ENCODE measurements at places on chromosomes 11 and 22.

DNA sequence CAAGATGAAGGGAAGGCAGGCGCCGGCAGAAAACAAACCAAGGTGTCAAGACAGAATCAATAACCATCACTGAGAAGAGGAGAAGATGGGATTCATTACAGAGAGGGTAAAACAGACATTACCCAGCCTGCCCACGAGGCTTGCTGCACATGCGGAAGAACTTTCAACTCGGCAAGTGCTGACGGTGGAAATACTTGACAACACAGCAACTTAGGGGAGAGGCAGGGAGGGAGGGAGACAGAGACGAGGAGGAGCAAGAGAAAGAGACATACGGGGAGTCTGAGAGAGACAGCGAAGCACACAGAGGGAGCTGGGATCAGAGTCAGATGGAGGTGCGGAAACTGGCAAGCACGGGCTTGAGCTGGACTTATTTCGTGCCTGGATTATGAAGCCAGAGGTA lies 129.3 kb upstream of the NECTIN1 start:
- no peak for DNase-seq

DNA sequence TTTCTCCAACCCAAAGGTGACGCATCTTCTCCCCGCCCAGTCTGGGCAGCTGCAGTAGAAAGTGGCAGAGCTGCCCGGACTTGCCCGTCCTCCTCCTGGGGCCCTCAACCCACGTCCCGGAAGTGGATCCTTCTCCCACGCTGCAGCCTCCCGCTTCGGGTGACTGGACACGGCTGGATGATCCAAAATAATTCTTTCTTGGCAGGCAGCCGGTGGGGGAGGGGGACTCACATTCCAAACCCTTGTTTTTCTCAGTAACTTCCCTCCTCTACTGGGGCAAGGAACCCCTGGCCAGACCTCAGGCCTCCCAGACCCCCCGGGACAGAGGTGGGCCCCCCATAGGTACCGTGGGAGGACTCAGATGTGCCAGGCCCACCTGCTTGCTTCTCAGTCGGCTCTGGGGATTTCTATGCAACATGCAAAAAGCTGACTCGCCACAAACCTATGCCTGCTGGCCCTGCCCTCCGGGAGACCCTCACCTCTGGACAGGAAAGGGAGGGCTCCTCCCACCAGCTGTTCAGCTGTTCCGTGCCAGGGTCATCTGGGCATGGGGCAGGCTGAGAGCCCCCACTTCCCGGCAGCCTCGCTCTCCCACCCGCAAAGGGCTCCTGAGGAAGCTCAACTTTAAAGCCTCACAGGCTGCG lies 1.4 kb downstream of the PLXNB2 start:
- DNase-seq = peak; percentile 45

DNA sequence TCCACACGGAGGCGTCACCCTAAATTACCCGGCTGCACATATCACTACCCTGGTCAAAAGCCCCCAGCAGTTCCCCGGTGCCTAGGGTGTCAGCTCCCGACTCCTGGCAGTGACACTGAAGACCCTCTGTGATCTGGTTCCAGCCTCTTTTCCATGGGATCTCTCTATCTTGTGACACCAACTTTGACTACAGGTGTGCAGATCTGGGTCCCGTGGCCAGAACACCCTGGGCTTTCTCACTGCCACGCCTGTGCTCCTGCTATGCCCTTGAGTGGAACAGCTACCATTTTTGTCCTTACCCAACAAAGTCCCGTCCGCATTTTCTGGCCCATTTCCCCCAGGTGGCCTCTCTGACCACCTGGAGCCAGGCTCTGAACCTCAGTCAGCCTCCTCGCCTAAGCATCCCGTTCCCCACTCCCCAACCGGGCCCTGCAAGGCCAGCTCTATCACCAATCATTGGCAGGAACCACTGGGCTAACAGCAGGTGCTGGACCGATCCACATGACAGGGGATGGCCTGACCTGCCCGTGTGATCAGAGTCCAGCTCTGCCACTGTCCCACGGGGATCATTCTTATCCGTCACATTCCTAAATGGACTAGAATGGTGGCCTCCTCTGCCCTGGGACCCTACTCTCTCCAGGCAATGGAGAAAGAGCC lies 20.7 kb upstream of the CBX7 start:
- DNase-seq = no peak

DNA sequence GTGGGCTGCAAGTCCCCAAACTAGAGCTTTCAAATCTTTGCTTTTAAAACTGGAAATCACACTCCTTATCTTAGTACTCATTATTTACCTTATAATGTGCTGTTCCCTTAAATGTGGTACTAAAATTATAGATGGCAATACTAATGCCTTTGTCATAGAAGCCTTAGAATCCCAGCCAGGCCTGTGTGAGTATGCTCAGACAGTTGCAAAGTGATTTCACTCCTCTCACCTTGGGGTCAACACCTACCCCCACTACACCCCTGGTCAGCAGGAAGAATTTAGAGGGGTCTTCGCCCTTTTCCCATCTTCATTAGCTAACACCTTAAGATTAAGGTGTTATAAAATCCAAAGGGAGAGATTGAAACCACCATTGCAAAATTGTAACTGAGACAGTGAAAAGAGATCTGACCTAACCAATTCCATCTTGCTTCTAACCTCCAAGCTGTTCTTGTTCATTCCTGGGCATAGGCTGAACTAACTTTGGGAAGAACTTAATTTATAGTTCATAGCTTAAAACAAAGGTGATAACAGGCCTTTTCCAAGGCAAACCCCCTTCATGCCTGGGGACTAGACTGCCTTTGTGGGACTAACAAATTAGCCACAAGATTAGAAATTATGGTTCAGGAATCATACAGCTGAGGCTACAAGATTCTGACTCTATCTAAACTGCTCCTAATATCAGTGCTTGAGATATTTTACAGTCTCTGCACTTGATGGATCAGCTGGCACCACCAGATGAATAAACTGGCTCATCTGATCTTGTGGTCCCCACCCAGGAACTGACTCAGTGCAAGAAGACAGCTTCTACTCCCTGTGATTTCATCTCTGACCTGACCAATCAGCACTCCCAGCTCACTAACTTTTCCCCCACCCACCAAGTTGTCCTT lies 10.4 kb upstream of the MRPL17 start:
- no peak for DNase-seq

- DNase-seq = no peak
Measured at GRCh38 chr11:24559315-24559714, 62.5 kb downstream of the LUZP2 start.

DNA sequence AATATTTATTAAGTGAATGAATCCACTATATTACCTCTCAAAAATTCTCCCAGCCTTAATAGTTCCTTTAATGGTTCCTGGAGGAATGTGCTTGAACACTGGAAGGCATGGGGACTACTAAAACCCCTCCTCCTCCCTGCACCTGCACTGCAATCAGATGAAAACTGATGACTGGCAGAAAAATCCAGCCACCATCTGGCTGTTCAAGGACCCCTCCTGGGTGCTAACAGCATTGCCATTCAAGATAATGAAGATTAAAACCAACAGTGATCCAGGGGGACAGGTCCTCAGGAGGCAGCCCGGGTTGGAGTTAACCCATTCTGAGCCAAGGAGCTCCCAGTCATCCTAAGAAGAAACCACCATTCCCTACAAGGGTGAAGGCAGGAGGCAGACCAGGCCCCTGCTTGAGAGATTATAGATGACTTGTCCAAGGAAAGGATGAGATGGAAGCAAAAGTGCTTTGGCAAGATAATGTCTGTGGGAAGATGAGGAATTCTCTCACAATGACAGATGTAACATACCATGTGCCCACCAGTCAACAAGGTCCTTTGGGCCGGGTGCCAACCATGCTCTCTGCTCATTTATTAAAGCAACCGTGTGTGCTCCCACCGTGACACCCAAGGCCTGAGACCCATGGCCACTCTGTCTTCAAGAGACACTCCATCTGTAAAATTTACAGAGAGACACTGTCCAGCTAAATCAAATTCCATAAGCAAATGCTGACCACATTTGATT lies 90.6 kb downstream of the LARGE1 start:
- no peak for DNase-seq

- peak; percentile 87 for DNase-seq
Measured at GRCh38 chr22:39148727-39149535, 3.5 kb downstream of the CBX7 start.

GRCh38 chr11:44011797-44012196 lies 36.0 kb upstream of the ACCSL start:
- no peak for DNase-seq

DNA sequence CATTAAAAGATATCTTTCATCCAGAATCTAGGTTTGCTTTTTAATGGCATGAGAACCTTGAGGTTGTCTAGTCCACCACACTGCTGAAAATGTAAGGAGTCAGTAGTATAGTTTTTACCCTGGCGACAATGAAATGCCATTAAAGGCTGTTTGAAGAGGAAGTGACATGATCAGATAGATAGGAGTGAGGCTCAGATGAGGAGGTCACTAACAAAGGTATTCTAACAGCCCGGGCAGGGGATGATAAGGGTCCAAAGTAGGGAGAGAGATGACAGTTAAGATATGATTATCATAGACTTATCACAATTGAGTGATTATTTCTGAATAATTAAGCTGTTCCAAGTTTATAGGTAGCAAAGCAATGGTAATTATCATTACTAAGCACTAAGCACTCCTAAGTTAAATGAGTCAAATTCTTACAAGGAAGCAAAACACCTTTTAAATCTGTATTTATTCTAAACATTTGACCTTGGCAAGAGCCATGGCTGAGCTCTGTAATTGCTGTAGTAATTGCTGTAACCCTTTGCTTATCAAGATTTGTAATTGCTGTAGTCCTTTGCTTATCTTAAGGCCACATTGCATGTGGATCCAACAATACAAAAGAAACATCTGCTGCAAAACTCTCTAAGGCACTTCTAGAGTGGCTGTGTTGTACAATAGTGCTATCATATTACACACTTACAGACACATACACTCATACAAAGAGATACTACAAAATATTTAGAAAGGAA lies 92.6 kb downstream of the ENTHD1 start:
- no peak for DNase-seq

DNA sequence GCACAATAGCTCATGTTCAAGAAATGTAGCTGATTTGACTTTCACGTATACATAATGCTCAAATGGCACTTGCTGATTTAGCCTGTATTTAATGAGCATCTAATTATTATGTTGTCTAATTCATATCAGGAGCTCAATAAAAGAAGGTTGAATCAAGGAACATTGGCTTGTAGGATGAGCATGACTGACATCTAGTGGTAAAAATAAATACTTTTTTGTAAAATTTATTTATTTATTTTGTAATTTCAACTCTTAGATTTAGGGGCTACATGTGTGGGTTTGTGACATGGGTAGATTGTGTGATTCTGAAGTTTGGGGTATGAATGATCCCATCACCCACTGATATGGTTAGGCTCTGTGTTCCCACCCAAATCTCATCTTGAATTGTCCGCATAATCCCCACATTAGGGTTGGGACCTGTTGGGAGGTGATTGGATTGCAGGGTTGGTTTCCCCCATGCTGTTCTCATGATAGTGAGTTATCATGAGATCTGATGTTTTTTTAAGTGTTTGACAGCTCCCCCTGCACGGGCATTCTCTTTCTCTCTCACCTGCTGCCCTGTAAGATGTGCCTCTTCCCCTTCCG lies 1.7 kb upstream of the OR52E5 start:
- DNase-seq = no peak

- no peak for DNase-seq
Measured at GRCh38 chr11:67256477-67257135, 9.7 kb upstream of the GRK2 start.

DNA sequence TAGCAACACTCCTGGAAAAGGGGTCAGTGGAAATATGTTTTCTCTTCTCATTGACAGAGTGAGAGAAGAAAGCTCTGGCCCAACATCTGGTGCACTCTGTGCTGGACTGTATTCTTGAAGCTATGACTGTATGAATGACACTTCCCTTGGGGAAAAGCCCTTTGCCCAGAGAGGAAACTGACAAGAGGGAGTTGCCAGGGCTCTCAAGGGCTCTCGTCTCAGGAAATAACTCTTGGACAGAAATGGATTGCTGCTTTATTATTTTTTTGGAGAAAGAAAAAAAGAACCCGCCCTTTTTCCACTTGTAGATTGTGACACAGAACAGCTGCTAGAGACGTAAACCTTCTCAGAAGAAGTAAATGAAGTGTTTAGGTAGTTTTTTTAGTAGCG lies 11.4 kb downstream of the ETS1 start:
- DNase-seq = no peak

DNA sequence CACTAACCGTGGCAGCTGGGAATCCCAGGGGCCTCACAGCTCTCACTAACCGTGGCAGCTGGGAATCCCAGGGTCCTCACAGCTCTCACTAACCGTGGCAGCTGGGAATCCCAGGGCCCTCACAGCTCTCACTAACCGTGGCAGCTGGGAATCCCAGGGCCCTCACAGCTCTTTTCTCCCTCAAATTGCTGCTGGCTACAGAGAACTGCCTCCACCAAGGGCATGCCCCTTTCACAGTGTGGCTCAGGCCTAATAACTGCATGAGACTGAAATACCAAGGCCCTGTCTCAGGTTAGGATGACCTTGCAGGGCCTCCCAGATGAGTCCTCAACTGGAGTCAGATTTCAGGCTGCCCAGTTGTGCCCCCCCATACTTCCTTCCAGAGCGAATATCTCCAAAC lies 35.1 kb upstream of the GGTLC2 start:
- no peak for DNase-seq

DNA sequence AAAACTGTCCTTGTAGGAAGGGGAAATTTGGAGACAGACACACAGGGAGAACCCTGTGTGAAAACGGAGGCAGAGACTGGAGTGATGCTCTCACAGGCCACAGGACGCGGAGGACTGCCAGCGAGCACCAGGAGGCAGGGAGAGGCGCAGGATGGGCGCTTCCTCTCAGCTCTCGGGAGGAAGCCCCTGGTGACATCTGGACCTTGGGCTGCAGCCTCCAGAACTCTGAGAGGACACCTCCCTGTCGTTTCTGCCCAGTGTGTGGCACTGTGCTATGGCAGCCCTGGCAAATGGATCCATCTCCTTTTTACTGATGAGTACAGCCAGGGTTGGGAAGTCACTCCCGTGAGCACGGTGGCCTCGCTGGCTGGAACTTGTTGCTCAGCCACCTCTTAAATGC lies 73.9 kb downstream of the LRRC32 start:
- DNase-seq = no peak

DNA sequence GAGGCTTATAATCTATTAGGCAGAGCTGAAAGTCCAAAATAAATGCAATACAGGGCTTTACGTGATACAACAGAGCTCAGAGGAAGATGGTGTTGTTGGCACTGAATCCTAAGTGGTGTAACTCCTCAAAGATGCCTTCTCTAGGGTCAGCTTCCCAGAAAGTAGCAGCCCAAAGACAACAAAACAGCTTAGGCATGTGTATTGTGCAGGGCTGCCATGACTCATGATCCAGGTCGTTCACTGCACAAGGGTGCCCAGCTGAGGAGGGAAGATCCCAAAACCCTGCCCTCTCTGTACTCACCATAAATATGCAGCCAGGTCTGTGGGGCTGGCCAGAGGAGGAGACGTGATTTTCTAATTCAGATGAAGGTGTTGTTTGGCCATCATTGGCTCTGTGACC lies 59.4 kb upstream of the NNMT start:
- DNase-seq = no peak

- no peak for DNase-seq
Measured at GRCh38 chr11:86108890-86109638, 40.2 kb upstream of the PICALM start.

- DNase-seq = peak; percentile 56
Measured at GRCh38 chr11:9565822-9566560, 7.5 kb upstream of the WEE1 start.

GRCh38 chr11:131666617-131667016 lies 296.2 kb downstream of the NTM start:
- DNase-seq = no peak
